ENCODE measurements at places on chromosomes 5 and 9.

DNA sequence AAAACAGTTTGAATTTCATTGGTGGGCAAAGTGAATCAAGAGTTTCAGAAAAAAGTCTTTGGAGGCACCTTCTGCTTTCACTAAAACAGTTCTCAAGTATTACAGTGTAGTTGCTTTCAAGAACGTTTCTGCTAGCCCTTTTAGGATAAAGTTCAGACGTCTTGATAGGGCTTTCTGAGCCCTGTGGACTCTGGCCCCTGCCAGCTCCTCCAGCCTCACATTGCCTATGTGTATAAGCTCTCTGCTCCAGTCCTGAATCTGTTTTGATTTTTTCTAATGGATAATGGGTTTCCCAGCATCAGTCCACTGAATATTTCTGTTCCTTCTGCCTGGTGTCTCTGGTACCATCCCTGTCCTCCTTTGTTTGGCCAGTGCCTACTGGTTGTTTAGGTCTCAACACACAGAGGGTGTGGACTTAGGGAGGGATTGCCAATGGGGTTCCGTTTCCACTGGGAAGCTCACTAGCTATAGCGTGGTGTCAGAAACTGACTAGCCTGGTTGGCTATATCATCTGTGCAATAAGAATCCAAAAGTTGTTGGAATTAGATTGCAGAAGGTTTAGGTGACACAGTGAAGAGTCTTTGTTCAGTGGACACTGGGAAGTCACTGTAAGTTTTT lies 26.4 kb downstream of the ARHGAP26 start:
- peak overlapping the region; percentile 99 for H3K4me3 ChIP-seq
- H3K27me3 ChIP-seq: no peaks in the 10 kb centered on the region
- H3K4me1 ChIP-seq: peaks cover 85% of the 10 kb centered on the region
- peaks cover 6% of the 10 kb centered on the region for H3K36me3 ChIP-seq
- no peak for DNase-seq
- H3K27ac ChIP-seq: peak overlapping the region; percentile 98

- peaks cover 17% of the 10 kb centered on the region for H3K27me3 ChIP-seq
- no peak overlapping the region for H3K27ac ChIP-seq
- H3K36me3 ChIP-seq: no peaks in the 10 kb centered on the region
- DNase-seq: no peak
- H3K4me1 ChIP-seq: no peaks in the 10 kb centered on the region
- no peak overlapping the region for H3K4me3 ChIP-seq
Measured at GRCh38 chr5:31990701-31991110, 183.4 kb downstream of the GOLPH3 start.

- no peak overlapping the region for H3K4me3 ChIP-seq
- H3K36me3 ChIP-seq: no peaks in the 10 kb centered on the region
- no peak overlapping the region for H3K27ac ChIP-seq
- no peaks in the 10 kb centered on the region for H3K27me3 ChIP-seq
Measured at GRCh38 chr5:103674251-103674650, 111.7 kb upstream of the NUDT12 start.

- H3K4me3 ChIP-seq: no peak overlapping the region
- H3K27ac ChIP-seq: no peak overlapping the region
- no peak for DNase-seq
- H3K27me3 ChIP-seq: peaks cover 8% of the 10 kb centered on the region
- H3K36me3 ChIP-seq: no peaks in the 10 kb centered on the region
Measured at GRCh38 chr5:97229196-97229595, 46.1 kb upstream of the RIOK2 start.

DNA sequence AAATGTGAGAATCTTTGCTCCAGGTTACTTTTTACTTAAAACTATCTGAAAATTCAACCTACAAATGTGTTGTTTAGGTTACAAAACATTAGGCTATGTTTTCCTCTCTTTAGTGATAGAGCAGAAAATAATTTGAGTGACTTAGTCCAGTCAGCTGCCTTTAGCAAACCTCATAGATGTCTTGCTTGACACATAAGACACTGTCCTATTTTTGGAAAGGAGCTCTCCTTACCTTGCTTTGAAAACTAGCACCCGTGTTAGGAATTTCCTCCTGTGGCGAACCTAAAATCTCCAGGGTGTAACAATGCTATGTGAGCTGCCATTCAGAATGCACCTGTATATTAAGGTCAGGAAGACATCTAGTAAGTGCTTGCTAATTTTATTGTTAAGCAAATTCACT lies 221.2 kb upstream of the CD180 start:
- H3K36me3 ChIP-seq: peaks cover 10% of the 10 kb centered on the region
- H3K27ac ChIP-seq: no peak overlapping the region
- peaks cover 8% of the 10 kb centered on the region for H3K4me1 ChIP-seq

DNA sequence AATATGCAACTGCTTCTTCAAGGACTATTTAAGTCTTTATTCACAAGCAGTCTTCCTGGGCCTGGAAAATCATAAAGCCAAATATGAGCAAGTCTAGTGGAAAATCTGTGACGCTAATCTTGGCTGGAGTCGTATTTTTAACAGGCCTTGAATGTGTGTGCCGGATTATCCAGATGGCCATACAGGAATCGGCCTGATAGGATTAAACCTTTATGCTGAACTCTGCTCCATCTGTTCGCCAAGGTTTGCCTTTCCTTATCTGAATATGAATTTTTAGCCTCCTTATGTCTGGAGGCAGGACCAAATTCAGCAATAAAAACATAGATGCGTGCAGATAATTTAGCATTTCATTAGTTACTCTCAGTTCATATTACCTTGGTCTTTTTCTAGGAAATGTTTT lies 294.5 kb downstream of the EBF1 start:
- peaks cover 2% of the 10 kb centered on the region for H3K4me1 ChIP-seq
- no peaks in the 10 kb centered on the region for H3K36me3 ChIP-seq
- H3K27ac ChIP-seq: no peak overlapping the region
- H3K27me3 ChIP-seq: peaks cover 34% of the 10 kb centered on the region
- H3K4me3 ChIP-seq: no peak overlapping the region

- no peaks in the 10 kb centered on the region for H3K27me3 ChIP-seq
- no peak for DNase-seq
- H3K36me3 ChIP-seq: no peaks in the 10 kb centered on the region
- no peaks in the 10 kb centered on the region for H3K4me1 ChIP-seq
Measured at GRCh38 chr5:60340965-60341471, 358.9 kb downstream of the DEPDC1B start.

DNA sequence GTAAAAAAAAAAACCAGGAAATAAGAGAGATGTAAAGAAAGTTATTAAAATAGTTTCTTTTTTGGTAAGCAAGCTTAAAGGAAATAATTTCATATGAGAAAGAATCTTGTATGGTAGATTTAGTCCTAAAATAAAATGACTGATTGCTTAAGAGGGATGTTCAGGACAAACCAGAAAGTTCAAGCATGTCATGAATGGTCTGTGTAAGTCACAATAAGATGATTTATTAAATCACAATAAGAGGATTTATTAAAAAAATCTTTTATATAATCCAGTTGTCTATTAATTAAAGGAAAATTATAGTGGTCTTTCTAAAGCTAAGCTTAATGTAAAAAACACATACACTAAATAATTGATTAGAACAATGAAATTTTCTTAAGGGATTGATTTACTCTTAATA lies 91.8 kb upstream of the OR13F1 start:
- H3K4me3 ChIP-seq: no peak overlapping the region
- no peak for DNase-seq
- no peaks in the 10 kb centered on the region for H3K27me3 ChIP-seq
- H3K4me1 ChIP-seq: no peaks in the 10 kb centered on the region
- H3K27ac ChIP-seq: no peak overlapping the region

- no peaks in the 10 kb centered on the region for H3K4me1 ChIP-seq
- peaks cover 10% of the 10 kb centered on the region for H3K27me3 ChIP-seq
- no peak for DNase-seq
- no peak overlapping the region for H3K4me3 ChIP-seq
Measured at GRCh38 chr5:142175039-142175438, 66.5 kb downstream of the NDFIP1 start.

DNA sequence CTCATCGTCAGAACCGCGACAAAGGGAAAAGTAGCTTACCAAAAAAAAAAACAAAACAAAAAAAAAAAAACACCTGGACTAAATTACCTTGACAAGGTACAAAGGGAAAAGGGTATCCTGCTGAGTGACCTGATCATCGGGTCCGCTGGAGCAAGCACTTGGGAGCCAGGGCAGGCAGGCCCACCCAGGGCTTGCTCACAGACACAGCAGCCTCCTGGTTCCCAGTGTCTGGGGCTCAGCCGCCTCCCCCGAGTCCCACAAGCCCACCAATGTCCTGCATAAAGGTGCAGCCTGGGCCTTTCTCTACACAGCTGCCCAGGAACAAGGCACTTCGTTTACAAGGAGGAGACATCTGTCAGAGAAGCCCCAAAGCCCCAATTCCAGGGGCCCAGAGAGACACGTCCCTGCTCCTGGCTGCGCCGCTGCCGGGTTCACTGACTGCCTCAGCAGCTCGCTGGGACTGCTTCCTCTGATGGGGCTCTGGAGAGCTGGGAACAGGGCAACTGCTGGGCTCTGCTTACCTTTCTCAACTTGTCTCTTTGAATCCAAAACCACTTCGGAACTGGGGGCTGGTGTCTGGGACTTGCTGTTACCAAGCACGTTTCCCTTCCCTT lies 63.4 kb downstream of the GOLM1 start:
- no peak overlapping the region for H3K4me3 ChIP-seq
- no peaks in the 10 kb centered on the region for H3K4me1 ChIP-seq
- H3K27me3 ChIP-seq: no peaks in the 10 kb centered on the region
- no peak for DNase-seq

- no peak overlapping the region for H3K4me3 ChIP-seq
- no peak overlapping the region for H3K27ac ChIP-seq
- no peaks in the 10 kb centered on the region for H3K27me3 ChIP-seq
- DNase-seq: no peak
- no peaks in the 10 kb centered on the region for H3K4me1 ChIP-seq
Measured at GRCh38 chr9:133945314-133945975, 46.7 kb downstream of the VAV2 start.

DNA sequence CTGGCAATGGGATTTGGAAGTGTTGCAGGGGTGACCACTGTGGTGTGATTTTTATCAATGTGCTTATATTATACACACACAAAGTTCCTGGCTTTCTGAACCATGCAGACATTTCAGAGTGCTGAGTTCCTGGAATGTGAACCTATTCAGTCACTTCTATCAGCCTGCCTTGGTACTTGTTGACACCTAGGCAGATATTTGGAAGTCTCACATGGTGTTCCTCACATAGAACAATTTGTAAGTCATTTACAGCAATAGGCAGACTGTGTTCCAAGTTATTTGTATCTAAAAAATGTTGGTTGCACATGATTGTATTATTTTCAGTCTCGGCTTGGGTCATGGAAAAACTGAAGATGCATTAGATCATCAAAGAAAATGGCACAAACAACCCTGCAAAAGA lies 182.2 kb downstream of the SREK1 start:
- peaks cover 20% of the 10 kb centered on the region for H3K27me3 ChIP-seq
- DNase-seq: no peak
- no peak overlapping the region for H3K27ac ChIP-seq
- no peaks in the 10 kb centered on the region for H3K4me1 ChIP-seq

DNA sequence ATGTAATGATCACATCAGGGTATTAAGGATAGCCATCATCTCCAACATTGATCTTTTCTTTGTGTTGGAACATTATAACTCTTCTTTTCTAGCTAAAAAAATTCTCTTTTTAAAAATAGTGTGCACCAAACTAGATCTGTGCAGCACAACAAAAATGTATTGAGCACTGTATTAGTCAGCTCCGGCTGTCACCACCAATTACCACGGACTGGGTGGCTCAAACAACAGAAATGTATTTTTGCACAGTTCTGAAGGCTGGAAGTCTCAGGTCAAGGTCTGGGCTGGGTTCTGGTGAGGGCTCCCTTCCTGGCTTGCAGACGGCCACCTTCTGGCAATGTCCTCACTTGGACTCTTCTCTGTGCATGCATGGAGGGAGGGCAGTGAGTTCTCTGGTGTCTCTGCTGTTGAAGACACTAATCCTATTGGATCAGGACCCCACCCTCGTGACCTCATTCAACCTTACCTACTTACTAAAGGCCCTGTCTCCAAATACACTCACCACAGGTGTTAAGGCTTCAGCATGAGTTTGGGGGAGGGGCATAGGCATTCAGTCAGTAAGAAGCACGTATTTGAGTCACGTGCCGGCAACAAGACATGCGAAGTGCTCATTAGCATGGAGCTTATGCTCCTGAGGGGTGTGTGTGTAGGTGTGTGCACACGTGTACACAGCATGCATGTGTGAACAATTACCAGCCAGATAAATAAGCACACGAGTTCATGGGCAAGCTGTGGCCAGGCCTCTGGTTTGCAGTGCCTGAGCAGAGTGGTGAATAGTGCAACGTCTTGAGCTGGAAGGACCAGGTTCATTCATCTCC lies 89.4 kb upstream of the SH3PXD2B start:
- peaks cover 9% of the 10 kb centered on the region for H3K27me3 ChIP-seq
- no peak overlapping the region for H3K27ac ChIP-seq
- H3K4me1 ChIP-seq: no peaks in the 10 kb centered on the region
- no peaks in the 10 kb centered on the region for H3K36me3 ChIP-seq
- no peak overlapping the region for H3K4me3 ChIP-seq

GRCh38 chr9:33425128-33425533 lies 22.3 kb downstream of the AQP3 start:
- H3K36me3 ChIP-seq: no peaks in the 10 kb centered on the region
- no peak overlapping the region for H3K27ac ChIP-seq
- H3K4me3 ChIP-seq: no peak overlapping the region
- no peak for DNase-seq
- no peaks in the 10 kb centered on the region for H3K27me3 ChIP-seq

- no peak for DNase-seq
- no peaks in the 10 kb centered on the region for H3K4me1 ChIP-seq
- no peak overlapping the region for H3K27ac ChIP-seq
- no peak overlapping the region for H3K4me3 ChIP-seq
Measured at GRCh38 chr9:98903961-98904411, 39.7 kb upstream of the COL15A1 start.

- no peak for DNase-seq
- H3K4me3 ChIP-seq: peak overlapping the region; percentile 62
- peaks cover 26% of the 10 kb centered on the region for H3K4me1 ChIP-seq
- H3K27ac ChIP-seq: no peak overlapping the region
- H3K36me3 ChIP-seq: no peaks in the 10 kb centered on the region
Measured at GRCh38 chr5:177495243-177496060, 2.0 kb downstream of the PDLIM7 start.

- DNase-seq: peak; percentile 78
- peaks cover 19% of the 10 kb centered on the region for H3K27me3 ChIP-seq
- H3K36me3 ChIP-seq: no peaks in the 10 kb centered on the region
- H3K4me3 ChIP-seq: peak overlapping the region; percentile 16
Measured at GRCh38 chr5:39080597-39081204, 6.5 kb upstream of the RICTOR start.

GRCh38 chr5:168273056-168273980 lies 18.1 kb upstream of the WWC1 start:
- peaks cover 3% of the 10 kb centered on the region for H3K4me1 ChIP-seq
- H3K36me3 ChIP-seq: no peaks in the 10 kb centered on the region
- no peak for DNase-seq
- H3K27me3 ChIP-seq: peaks cover 18% of the 10 kb centered on the region
- H3K27ac ChIP-seq: no peak overlapping the region

GRCh38 chr9:33140401-33141360 lies 26.5 kb downstream of the B4GALT1 start:
- peak; percentile 39 for DNase-seq
- H3K4me3 ChIP-seq: peak overlapping the region; percentile 79
- H3K27me3 ChIP-seq: no peaks in the 10 kb centered on the region
- H3K27ac ChIP-seq: peak overlapping the region; percentile 95
- H3K36me3 ChIP-seq: no peaks in the 10 kb centered on the region
